ENCODE measurements at places on chromosomes 5 and 9.

DNA sequence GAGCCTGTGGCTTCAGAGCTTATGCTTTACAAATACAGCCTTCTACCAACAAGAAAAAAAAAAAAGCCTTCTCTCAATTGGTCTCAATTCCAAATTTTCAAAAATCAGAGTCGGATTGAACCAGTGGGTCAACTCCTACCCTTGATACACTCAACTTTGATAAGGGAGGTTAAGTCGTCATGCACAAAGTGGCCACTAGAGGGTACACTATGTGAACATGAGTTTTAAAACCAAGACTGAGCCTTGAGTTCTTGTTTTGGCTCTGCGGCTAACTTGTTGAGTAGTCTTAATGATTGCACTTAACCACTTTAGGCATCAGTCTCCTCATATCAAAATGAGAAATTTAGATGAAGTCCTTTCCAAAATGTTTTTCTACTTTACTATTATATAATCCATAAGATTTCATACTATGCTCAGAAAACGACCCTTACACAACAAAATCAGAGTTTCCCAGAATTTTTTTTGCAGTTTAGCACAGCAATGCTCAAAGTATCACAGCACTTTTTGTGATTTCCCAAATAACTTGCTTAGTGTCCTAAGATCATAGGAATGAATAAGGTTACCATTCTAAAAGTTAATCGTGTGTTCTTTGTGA lies 92.9 kb upstream of the MTAP start:
- H3K27me3 ChIP-seq, result no peaks in the 10 kb centered on the region
- H3K4me1 ChIP-seq, result peaks cover 7% of the 10 kb centered on the region
- H3K4me3 ChIP-seq, result no peak overlapping the region
- no peak overlapping the region for H3K27ac ChIP-seq
- peak; percentile 65 for DNase-seq

- no peak overlapping the region for H3K27ac ChIP-seq
- peaks cover 25% of the 10 kb centered on the region for H3K36me3 ChIP-seq
- no peaks in the 10 kb centered on the region for H3K27me3 ChIP-seq
- DNase-seq, result no peak
- no peak overlapping the region for H3K4me3 ChIP-seq
Observed at GRCh38 chr9:96006961-96007360, 131.5 kb downstream of the ERCC6L2 start.

DNA sequence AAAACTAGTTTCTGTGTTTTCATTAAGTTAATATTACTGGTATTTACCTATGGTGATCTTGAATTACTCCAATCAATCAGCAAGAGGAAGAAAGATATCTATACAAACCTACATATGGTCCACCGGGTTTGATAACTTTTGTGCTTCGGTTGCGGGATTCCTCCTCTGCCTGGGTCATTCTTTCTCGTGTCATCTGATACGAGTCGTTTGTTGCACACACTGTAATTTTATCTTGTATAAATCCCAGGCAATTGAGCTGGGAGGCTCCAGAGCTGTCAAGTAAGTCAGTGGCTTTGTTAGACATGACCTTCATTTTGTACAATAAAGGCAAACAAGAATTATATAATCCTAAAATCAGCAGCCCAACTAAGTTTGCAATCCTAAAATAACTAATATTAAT lies 48.0 kb downstream of the ELL2 start:
- no peak for DNase-seq
- peaks cover 39% of the 10 kb centered on the region for H3K36me3 ChIP-seq
- no peaks in the 10 kb centered on the region for H3K27me3 ChIP-seq
- peaks cover 7% of the 10 kb centered on the region for H3K4me1 ChIP-seq
- no peak overlapping the region for H3K27ac ChIP-seq

- H3K27me3 ChIP-seq, result no peaks in the 10 kb centered on the region
- no peak for DNase-seq
- H3K27ac ChIP-seq, result no peak overlapping the region
- H3K4me3 ChIP-seq, result no peak overlapping the region
Observed at GRCh38 chr9:37468620-37469019, 3.4 kb upstream of the ZBTB5 start.

DNA sequence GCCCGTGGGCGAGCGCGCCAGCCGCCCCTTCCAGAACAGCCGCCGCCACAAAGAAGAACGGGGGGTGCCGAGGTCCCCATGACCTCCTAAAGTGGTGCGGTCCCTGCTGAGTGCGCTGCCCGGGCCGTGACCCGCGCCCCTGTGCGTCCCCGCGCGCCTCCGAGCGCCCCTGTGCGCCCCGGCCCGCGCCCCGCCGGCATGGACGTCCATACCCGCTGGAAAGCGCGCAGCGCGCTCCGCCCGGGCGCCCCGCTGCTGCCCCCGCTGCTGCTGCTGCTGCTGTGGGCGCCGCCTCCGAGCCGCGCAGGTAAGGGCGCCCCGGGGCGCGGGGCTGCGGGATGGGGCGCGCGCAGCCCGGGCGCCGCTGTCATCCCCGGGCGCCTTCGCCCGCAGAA lies 384 bp downstream of the COL5A1 start:
- no peak for DNase-seq
- no peaks in the 10 kb centered on the region for H3K36me3 ChIP-seq
- no peak overlapping the region for H3K4me3 ChIP-seq
- H3K4me1 ChIP-seq, result peaks cover 2% of the 10 kb centered on the region
- H3K27me3 ChIP-seq, result peaks cover 23% of the 10 kb centered on the region
- no peak overlapping the region for H3K27ac ChIP-seq

- no peaks in the 10 kb centered on the region for H3K27me3 ChIP-seq
- H3K36me3 ChIP-seq, result no peaks in the 10 kb centered on the region
- H3K4me1 ChIP-seq, result peaks cover 2% of the 10 kb centered on the region
- no peak overlapping the region for H3K27ac ChIP-seq
- H3K4me3 ChIP-seq, result no peak overlapping the region
Observed at GRCh38 chr5:59140133-59140532, 557.3 kb downstream of the RAB3C start.

- H3K27me3 ChIP-seq, result no peaks in the 10 kb centered on the region
- H3K4me3 ChIP-seq, result peak overlapping the region; percentile 33
- DNase-seq, result peak; percentile 97
- H3K36me3 ChIP-seq, result no peaks in the 10 kb centered on the region
- peak overlapping the region; percentile 95 for H3K27ac ChIP-seq
- H3K4me1 ChIP-seq, result peaks cover 52% of the 10 kb centered on the region
Observed at GRCh38 chr9:33415501-33416038, 13.2 kb upstream of the AQP7 start.

- H3K36me3 ChIP-seq, result no peaks in the 10 kb centered on the region
- H3K4me3 ChIP-seq, result no peak overlapping the region
- no peak for DNase-seq
- H3K27me3 ChIP-seq, result no peaks in the 10 kb centered on the region
- no peak overlapping the region for H3K27ac ChIP-seq
Observed at GRCh38 chr5:138289296-138289695, 14.9 kb upstream of the GFRA3 start.

DNA sequence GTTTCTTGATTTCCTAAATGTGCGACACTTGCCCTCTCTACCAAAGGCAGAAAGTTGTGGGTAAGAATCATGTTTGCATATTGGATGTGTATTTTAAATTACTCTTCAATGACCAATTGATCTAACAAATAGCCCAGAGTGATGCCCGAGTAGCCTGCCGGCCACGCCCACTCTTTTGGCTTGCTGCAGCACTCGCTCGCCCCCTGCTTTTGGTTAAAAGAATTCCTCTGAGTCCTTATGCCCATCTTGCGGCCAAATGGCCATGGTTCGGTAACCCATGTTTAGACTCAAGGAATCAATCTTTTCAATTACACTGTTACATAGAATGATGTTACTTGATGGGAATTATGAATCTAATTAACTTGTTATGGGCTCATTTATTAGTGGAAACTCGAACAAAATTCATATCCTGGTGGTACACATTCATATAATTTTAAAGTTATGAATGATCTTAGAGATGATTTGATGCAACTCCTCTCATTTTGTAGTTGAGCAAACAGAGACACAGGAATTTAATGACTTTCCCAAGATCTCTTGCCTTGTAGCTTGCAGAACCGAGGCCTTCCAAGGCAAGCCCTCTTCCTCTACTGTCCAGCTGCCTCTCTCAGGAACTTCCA lies 36.5 kb downstream of the PPIC start:
- H3K4me3 ChIP-seq, result no peak overlapping the region
- H3K36me3 ChIP-seq, result no peaks in the 10 kb centered on the region
- H3K27me3 ChIP-seq, result no peaks in the 10 kb centered on the region
- no peak overlapping the region for H3K27ac ChIP-seq
- H3K4me1 ChIP-seq, result no peaks in the 10 kb centered on the region
- peak; percentile 60 for DNase-seq

DNA sequence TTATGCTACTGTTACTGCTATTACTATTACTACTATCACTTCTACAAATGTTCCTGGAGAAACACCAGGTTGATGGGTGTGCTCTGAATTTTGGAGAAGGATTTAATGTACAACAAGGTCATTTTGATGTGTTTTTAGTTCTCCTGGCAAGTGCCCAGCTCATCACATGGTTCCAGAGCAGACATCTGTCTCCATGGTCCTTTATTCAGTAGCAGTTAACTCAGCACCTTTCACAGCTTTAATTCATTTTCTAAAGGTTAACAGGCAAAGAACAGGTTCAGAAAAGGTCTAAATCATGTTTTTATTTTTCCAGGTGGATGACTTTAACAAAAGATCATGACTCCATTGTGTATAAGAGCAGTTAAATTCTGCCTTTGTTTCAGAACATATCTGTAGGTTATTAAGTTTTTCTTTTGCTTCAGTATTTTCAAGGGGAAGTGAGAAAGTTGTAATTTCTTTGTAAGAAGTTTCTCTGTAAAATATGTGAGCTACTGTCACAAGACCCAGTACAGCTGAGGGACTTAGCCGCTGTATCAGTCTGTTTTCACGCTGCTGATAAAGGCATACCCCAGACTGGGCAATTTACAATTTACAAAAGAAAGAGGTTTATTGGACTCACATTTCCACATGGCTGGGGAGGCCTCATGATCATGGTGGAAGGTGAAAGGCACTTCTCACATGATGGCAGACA lies 41.9 kb downstream of the MTRR start:
- H3K27ac ChIP-seq, result no peak overlapping the region
- no peak overlapping the region for H3K4me3 ChIP-seq
- peaks cover 58% of the 10 kb centered on the region for H3K36me3 ChIP-seq
- peaks cover 4% of the 10 kb centered on the region for H3K27me3 ChIP-seq

- H3K27ac ChIP-seq, result no peak overlapping the region
- peaks cover 17% of the 10 kb centered on the region for H3K4me1 ChIP-seq
- H3K36me3 ChIP-seq, result no peaks in the 10 kb centered on the region
- H3K27me3 ChIP-seq, result peaks cover 48% of the 10 kb centered on the region
Observed at GRCh38 chr5:122076050-122076461, 2.0 kb downstream of the LOX start.

DNA sequence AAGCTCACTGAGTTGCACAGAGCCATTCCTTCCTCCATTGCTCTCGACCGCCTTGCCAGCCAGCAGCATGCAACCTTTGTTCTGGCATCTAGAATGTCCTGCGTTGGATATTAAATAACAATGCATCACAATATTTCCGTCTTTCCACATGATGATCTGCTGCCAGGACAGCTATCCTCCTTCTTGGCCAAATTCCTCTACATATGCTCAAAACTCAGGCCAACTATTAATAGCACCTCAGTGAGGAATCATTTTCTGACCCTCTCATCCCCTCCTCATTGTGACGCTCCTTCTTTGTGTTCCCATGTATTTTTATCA lies 128.6 kb downstream of the MYO10 start:
- no peak overlapping the region for H3K27ac ChIP-seq
- no peaks in the 10 kb centered on the region for H3K4me1 ChIP-seq
- DNase-seq, result no peak
- H3K4me3 ChIP-seq, result no peak overlapping the region

- no peaks in the 10 kb centered on the region for H3K27me3 ChIP-seq
- H3K36me3 ChIP-seq, result peaks cover 8% of the 10 kb centered on the region
- H3K27ac ChIP-seq, result no peak overlapping the region
- no peak overlapping the region for H3K4me3 ChIP-seq
Observed at GRCh38 chr5:10645146-10645545, 81.3 kb downstream of the ANKRD33B start.

GRCh38 chr9:1726993-1727759 lies 288.0 kb upstream of the SMARCA2 start:
- peaks cover 4% of the 10 kb centered on the region for H3K27me3 ChIP-seq
- H3K36me3 ChIP-seq, result no peaks in the 10 kb centered on the region
- H3K4me1 ChIP-seq, result no peaks in the 10 kb centered on the region
- no peak overlapping the region for H3K4me3 ChIP-seq
- no peak overlapping the region for H3K27ac ChIP-seq

All from activated CD4-positive, alpha-beta memory T cell treated with anti-CD3 and anti-CD28 coated beads for 36 hours (primary cell).